NCI-H2171 (cell line): ENCODE measurements at places on chromosomes 3 and 15.

DNA sequence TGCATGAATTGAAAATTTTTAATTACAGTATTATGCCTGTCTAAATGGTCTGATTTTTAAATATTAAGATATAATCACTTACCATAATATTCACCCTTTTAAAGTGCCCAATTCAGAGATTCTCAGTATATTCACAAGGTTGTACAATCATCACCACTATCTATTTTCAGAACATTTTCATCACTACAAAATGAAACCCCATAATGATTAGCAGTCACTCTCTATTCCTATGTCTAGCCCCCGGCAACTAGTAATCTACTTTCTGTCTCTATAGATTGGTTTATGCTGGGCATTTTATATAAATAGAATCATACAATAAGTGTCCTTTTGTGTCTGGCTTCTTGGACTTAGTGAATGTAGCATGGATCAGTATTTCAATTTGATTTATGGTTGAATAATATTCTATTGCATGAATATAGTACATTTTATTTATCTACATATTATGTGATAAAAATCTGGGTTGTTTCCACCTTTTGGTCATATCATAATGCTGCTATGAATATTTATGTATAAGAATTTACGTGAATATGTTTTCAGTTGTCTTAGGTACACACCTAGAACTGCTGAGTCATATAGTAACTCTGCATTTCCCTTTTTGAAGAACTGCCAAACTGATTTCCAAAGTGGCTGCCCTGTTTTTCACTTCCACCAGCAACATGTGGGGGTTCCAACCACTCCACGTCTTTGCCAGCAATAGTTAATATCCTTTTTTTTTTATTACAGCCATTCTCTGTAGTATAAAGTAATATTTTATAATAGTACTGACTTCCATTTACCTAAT lies 485.7 kb upstream of the ZNF385D start:
- no peak for DNase-seq

GRCh38 chr3:134690226-134690625 lies 39.4 kb upstream of the KY start:
- no peak for DNase-seq

- DNase-seq: no peak
These were observed 17.0 kb downstream of the MYNN start for GRCh38 chr3:169790219-169790618.

DNA sequence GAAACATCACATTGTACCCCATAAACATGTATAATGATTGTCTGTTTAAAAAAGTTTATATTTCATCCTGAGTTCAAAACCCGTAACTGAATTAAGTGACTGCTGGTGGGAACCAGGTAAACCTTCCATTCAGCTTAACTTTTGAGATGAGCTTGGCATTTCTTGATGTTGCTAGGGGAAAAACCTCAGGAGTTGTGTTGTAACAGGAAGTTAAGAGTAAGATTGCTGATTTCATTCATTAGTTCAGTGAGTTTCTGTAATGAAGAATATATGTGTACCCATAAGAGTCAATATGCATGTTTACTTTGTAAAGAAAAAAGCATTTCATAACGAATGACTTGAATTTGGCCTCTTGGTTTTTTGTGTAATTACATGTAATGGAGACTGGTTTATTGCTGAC lies 32.5 kb downstream of the CTSH start:
- DNase-seq: no peak

DNA sequence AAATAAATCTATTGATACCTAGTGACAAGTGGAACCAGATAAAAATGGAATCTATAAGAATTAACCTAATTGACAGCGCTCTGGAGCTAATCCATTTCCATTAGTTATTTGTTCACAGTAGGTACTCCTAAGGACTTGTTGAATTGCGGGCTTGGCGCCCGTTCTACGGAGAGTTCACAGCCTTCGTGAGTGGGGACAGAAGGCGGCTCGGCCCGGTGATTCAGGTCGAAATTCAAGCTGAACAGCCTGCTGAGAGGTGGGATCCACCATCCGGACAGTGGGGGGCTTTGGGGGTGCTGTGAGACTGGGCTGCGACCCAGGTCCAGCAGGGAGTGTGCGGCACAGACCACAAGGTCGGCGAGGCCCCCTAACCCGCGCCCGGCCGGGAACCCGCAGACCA lies 779 bp upstream of the CTNNB1 start:
- no peak for DNase-seq
